Smooth muscle cell of trachea (primary cell): ENCODE measurements at places on chromosomes 6 and 20. TPM values are rescaled to one million over a fixed set of nuclear protein-coding genes. Genes with fewer than 3 reads are reported as not detected.

The NECAB3 gene
- total RNA-seq: 29.5 and 42.2 TPM in 2 replicates

The GPX5 gene
- total RNA-seq: not detected in 2 replicates

The PSORS1C1 gene
- total RNA-seq: 0.29 and 0.99 TPM in 2 replicates

The NOX3 gene
- not detected in 2 replicates for total RNA-seq

The C6orf163 gene
- total RNA-seq: 2.2 and 2.5 TPM in 2 replicates

The MAN1A1 gene
- 123 and 184 TPM in 2 replicates for total RNA-seq

The TBXT gene
- not detected in 2 replicates for total RNA-seq

The APCDD1L gene
- total RNA-seq: 3.6 and 17.5 TPM in 2 replicates

The VSX1 gene
- total RNA-seq: not detected in 2 replicates

The SNAP25 gene
- 9.6 and 19.5 TPM in 2 replicates for total RNA-seq

The RIPOR2 gene
- total RNA-seq: 0.15 and 0.83 TPM in 2 replicates

The ZNF165 gene
- 0.29 and 0.33 TPM in 2 replicates for total RNA-seq

The OR2H1 gene
- not detected in 2 replicates for total RNA-seq
